ENCODE measurements at places on chromosomes 12 and 14.
A peak's percentile ranks its signal among the peaks of the same experiment; 100 is the strongest.

- DNase-seq: no peak
Observed at GRCh38 chr12:7609495-7609894, 56.2 kb downstream of the APOBEC1 start.

DNA sequence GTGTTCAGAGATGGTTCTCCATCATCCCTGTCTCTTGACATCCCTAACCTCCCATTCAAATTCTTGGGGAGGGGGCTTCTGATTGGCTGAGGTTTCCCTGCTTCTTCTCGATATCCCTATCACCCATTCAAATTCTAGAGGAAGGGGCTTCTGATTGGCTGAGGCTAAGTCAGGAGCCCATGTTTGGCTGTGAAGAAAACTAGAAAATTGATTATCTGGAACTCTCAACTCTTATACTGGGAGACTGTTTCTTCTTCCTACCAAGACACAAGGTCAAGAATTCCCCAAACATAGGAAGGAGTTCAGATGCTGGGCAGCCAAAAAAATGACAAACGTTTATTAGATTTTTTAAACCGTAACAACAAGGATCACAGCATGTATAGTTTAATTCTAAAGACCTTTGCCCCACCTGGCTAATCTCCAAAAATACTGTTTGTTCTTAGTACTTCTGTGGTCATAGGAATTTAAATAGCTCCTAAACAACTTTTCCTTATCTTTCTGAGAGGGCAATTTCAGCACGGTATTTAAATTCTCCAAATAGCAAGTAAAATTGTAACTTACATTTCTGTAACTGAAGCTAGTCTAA is 26.4 kb downstream of the SPIC start:
- no peak for DNase-seq

DNA sequence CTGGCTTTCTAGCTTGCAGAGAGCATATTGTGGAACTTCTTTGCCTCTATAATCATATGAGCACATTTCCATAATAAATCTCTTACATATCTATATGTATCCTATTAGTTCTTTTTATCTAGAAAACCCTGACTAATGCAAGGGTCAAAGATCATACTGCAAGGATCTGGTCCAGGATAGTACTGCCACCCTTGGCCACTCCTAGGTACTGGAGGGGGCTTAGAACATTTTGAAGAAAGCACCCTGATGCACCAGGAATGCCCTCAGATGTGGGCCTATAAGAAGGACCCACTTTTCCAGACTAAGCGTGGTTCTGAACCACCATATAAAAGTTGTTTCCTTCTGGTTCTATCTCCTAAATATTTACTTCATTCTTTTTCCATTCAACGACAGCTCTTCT is 14.6 kb downstream of the ATXN7L3B start:
- DNase-seq: no peak

GRCh38 chr12:16939871-16940306 is 333.9 kb upstream of the LMO3 start:
- peak; percentile 7 for DNase-seq

- no peak for DNase-seq
Observed at GRCh38 chr12:24944601-24944975, 4.3 kb downstream of the BCAT1 start.

DNA sequence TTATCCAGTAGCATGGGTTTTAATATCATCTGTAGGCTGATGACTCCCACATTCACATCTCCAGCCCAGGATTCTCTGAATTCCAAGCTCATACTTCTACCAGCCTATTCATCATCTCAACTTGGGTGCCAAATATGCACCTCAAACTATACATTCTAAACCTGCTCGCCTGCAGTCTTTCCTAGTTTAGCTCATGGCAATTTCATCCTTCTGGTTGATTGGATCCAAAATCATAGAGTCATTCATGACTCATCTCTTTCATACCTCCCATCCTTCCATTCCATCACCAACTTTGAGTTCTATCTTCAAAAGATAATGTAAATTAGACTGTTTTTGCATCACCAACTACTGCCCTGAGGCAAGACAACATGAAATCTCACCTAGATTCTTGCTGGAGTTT is 99.7 kb upstream of the EGLN3 start:
- DNase-seq: no peak

DNA sequence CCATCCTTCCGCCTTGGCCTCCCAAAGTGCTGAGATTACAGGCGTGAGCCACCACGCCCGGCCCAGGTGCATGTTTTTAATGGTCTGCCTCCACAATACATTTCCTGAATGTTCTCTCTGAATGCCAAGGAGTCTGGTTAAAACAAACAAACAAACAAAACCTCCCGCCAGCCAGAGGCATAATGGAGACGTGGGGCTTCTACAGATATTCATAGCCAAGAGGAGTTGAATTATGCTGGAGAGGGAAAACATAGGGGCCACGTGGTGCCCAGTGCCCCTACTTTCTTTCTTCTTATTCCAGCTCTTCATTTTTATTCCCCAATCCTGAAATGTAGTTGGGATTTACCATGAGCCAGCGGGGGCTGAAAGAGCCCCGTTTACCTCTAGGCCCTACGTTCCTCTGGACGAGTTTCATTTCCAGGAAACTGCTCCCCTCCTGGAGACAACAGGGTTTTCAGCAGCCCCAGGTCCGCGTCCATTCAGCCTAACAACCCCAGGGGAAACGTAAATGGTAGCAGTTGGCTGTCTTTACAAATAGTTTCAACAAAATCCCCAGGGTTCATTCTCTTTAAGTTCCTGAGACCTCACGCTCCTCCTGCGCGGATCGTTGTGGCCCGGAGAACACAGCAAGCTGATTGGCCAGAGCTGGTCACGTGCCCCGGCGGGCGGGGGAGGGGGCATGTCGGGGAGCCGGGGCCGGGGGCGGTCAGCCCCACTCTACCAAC is 108.5 kb upstream of the ESRRB start:
- peak; percentile 16 for DNase-seq

DNA sequence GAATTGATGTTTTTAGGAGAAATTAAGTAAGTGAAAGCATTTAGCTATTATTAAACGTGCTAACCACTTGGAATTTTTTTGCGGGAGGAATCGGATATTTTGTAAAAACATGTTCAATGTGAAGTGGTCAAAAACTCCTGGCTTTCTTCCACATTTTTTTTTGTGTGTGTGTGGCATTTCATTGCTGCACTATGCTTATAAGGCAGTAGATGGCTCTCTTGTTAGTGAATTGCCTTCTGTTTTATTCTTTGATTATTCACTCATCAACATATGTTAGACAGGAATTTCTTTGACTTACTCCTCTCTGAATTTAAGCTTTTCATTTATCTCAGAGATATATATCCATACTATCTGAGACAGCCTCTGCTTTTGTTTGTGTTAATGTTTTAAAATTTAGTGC is 71.3 kb downstream of the DERA start:
- no peak for DNase-seq

- no peak for DNase-seq
Observed at GRCh38 chr14:91728616-91729183, 3.2 kb downstream of the CATSPERB start.

- no peak for DNase-seq
Observed at GRCh38 chr12:55548756-55549155, 646 bp upstream of the OR6C4 start.

DNA sequence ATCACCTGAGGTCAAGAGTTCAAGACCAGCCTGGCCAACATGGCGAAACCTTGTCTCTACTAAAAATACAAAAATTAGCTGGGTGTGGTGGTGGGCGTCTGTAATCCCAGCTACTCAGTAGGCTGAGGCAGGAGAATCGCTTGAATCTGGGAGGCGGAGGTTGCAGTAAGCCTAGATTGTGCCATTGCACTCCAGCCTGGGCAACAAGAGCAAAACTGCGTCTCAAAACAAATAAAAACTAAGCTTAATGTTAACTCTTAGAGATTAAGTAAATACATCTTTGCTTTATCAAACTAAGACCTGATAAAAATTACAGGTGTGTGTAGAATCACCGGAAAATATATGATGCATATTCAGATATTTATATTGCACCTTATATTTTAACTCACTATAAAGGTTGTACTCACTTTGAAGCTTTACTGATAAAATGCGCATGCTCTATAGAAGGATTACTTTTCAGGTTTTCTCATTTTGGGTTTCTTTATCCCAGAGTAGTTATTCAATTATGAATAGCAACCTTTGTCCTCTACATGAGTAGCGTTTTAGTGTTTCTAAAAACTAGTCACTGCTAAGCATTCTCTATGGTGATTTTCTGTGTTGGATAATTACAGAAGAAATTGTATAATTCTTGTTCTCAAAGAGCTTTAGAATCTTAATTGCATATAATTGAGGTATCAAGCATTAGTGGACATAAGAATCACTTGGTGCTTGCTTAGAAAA is 9.4 kb downstream of the ARID4A start:
- DNase-seq: no peak

DNA sequence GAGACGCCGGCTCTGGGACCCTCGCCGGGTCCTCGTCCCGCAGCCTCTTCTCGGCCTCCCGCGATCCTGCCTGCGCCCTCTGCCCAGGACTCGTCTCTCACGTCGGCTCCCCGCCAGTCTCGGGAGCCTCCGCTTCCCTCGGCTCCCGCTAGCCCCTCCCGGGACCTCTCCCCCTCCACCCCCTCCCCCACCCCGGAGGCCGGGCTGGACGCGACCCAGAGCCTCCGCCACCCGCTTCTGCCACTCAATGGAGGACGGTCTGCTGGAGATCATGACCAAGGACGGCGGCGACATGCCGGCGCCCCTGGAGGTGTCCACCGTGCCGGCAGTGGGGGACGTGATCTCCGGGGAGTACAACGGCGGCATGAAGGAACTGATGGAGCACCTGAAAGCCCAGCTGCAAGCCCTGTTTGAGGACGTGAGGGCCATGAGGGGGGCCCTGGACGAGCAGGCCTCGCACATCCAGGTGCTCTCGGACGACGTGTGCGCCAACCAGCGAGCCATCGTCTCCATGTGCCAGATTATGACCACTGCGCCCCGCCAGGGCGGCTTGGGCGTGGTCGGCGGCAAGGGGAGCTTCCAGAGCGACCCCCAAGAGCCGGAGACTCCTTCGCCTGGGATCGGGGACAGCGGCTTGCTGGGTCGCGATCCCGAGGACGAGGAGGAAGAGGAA is 568 bp downstream of the CCDC184 start:
- DNase-seq: no peak

- no peak for DNase-seq
Observed at GRCh38 chr12:64459394-64459891, 7.5 kb downstream of the TBK1 start.

Data from stimulated activated naive CD8-positive, alpha-beta T cell treated with anti-CD3 and anti-CD28 coated beads, Interleukin-15, amount 100 ng/mL, for 72 hours (primary cell).